Activated T-helper 17 cell treated with anti-CD3 and anti-CD28 coated beads, Interleukin-2, amount 50 U/mL, for 72 hours (primary cell): ENCODE measurements at places on chromosomes 3 and 15.

DNA sequence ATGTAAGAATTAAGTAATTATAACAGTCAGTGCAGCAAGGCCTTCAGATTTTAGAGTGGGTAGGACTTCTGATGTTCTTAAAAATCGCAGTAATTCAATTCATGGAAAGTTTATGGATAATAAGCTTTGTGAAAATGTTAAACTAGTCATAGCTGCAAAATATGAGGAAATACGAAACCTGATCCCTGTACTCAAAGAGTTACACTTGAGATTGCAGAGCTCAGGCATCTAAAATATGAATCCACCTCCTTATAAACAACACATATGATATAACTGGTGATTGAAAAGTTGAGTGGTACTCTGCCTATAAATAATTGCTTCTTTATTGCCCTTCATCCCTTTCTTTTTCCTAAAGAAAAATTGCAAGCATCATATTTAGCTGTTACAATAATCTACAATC is 473.3 kb downstream of the OTOL1 start:
- no peak overlapping the region for H3K27ac ChIP-seq
- ATAC-seq, result no peak
- no peaks in the 10 kb centered on the region for H3K36me3 ChIP-seq
- no peaks in the 10 kb centered on the region for H3K4me1 ChIP-seq
- H3K4me3 ChIP-seq, result no peak overlapping the region
- no peaks in the 10 kb centered on the region for H3K27me3 ChIP-seq

- peak overlapping the region; percentile 63 for H3K27ac ChIP-seq
- H3K27me3 ChIP-seq, result no peaks in the 10 kb centered on the region
- H3K4me3 ChIP-seq, result peak overlapping the region; percentile 58
Measured at GRCh38 chr3:32973982-32974381, 22.5 kb downstream of the CCR4 start.

GRCh38 chr3:194615226-194615625 is 18.0 kb downstream of the TMEM44 start:
- no peaks in the 10 kb centered on the region for H3K27me3 ChIP-seq
- no peak overlapping the region for H3K27ac ChIP-seq
- H3K4me3 ChIP-seq, result no peak overlapping the region
- H3K4me1 ChIP-seq, result peaks cover 4% of the 10 kb centered on the region

GRCh38 chr3:50320853-50321335 is 1.7 kb downstream of the HYAL2 start:
- peak overlapping the region; percentile 87 for H3K27ac ChIP-seq
- H3K36me3 ChIP-seq, result peaks cover 11% of the 10 kb centered on the region
- peak overlapping the region; percentile 88 for H3K4me3 ChIP-seq
- H3K27me3 ChIP-seq, result no peaks in the 10 kb centered on the region

DNA sequence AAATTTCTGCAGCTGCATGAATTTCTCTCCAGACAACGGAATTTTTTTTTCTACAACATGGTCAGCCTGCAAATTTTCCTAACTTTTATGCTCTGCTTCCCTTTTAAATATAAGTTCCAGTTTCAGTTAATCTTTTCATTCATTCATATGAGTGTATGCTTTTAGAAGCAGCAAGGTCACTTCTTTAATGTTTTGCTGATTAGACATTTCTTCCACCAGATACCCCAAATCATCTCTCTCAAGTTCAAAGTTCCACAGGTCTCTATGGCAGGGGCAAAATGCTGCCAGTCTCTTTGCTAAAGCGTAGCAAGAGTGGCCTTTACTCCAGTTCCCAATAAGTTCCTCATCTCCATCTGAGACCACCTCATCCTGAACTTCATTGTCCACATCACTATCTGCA is 205.6 kb upstream of the GRM7 start:
- no peaks in the 10 kb centered on the region for H3K27me3 ChIP-seq
- ATAC-seq, result no peak
- no peak overlapping the region for H3K4me3 ChIP-seq
- no peak overlapping the region for H3K27ac ChIP-seq

DNA sequence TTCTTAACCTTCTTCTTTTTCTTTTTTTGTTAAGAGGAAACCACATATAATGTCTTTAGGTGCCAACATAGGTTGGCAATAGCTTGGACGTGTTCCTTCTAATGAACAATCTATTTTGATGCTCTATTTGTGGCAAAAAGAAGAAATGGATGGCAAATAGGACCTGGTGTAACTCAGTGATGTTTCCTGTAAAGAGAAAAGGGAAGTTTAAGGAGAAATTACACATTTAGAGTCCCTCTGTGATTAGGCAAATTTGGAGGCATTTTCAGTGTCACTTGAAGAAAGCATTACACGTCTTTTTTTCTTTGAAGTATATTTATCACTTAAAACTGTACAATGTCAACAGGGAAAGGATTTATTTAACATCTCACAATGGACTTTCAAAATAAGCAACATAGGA is 327.1 kb downstream of the ZIC1 start:
- H3K36me3 ChIP-seq, result no peaks in the 10 kb centered on the region
- no peaks in the 10 kb centered on the region for H3K4me1 ChIP-seq
- no peak for ATAC-seq

DNA sequence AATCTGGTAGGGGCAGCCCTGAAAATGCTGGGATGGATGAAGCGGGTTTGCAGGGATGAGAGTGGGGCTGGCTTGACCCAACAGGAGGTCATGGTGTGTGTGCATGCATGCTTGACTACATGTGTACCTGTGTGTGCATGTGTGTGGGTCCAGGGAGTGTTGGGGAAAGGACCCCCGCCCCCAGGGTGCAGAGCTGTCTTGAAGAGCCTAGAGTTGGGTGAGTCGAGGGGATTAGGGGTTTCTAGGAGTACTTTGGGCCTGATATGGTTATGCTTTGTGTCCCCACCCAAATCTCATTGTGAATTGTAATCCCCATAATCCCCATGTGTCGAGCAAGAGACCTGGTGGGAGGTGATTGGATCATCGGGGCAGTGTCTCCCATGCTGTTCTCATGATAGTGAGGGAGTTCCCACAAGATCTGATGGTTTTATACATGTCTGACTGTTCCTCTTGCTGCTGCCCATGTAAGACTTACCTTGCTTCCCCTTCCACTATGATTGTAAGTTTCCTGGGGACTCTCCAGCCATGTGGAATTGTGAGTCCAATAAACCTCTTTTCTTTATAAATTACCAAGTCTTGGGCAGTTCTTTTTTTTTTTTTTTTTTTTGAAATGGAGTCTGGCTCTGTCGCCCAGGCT is 5.2 kb upstream of the LCTL start:
- no peak overlapping the region for H3K27ac ChIP-seq
- H3K4me1 ChIP-seq, result no peaks in the 10 kb centered on the region
- H3K27me3 ChIP-seq, result no peaks in the 10 kb centered on the region

DNA sequence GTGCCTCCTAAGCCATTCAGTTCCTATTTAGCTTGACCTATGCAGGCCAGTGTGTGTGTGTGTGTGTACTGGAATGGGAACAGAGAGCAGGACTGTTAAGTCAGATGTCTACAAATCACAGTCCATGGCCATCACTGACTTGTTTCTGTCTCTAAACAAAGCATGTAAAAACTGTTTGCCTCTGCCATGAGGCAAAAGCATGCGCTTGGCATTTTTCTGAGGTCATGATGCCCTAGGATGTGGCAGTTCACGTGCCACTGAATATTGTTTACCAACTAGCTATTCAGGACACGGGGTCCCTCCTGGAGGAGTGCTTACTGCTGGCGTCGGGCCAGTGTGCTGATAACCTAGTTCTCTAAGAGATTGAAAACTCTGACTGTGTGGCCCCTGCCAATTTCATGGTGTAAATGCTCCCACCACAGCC is 8.2 kb upstream of the ATP13A3 start:
- peaks cover 35% of the 10 kb centered on the region for H3K4me1 ChIP-seq
- peaks cover 13% of the 10 kb centered on the region for H3K36me3 ChIP-seq
- no peak overlapping the region for H3K4me3 ChIP-seq
- no peak overlapping the region for H3K27ac ChIP-seq
- H3K27me3 ChIP-seq, result no peaks in the 10 kb centered on the region
- ATAC-seq, result no peak

- no peaks in the 10 kb centered on the region for H3K4me1 ChIP-seq
- H3K27ac ChIP-seq, result no peak overlapping the region
- ATAC-seq, result no peak
- H3K36me3 ChIP-seq, result no peaks in the 10 kb centered on the region
Measured at GRCh38 chr3:185852635-185853034, 27.8 kb upstream of the IGF2BP2 start.

- peaks cover 28% of the 10 kb centered on the region for H3K36me3 ChIP-seq
- peak overlapping the region; percentile 42 for H3K4me3 ChIP-seq
- peaks cover 33% of the 10 kb centered on the region for H3K4me1 ChIP-seq
- H3K27ac ChIP-seq, result peak overlapping the region; percentile 86
- no peaks in the 10 kb centered on the region for H3K27me3 ChIP-seq
Measured at GRCh38 chr3:45987368-45988291, 8.0 kb downstream of the FYCO1 start.

GRCh38 chr3:57919987-57920386 is 88.2 kb upstream of the FLNB start:
- ATAC-seq, result no peak
- H3K27ac ChIP-seq, result no peak overlapping the region
- no peaks in the 10 kb centered on the region for H3K27me3 ChIP-seq
- H3K4me3 ChIP-seq, result no peak overlapping the region

- ATAC-seq, result no peak
- H3K4me1 ChIP-seq, result no peaks in the 10 kb centered on the region
- no peak overlapping the region for H3K27ac ChIP-seq
- no peaks in the 10 kb centered on the region for H3K36me3 ChIP-seq
- H3K4me3 ChIP-seq, result no peak overlapping the region
Measured at GRCh38 chr3:63497641-63498040, 154.8 kb upstream of the SNTN start.

- H3K27me3 ChIP-seq, result no peaks in the 10 kb centered on the region
- ATAC-seq, result no peak
- H3K36me3 ChIP-seq, result no peaks in the 10 kb centered on the region
- no peak overlapping the region for H3K4me3 ChIP-seq
- H3K27ac ChIP-seq, result no peak overlapping the region
- H3K4me1 ChIP-seq, result no peaks in the 10 kb centered on the region
Measured at GRCh38 chr3:176595307-176595706, 602.0 kb downstream of the TBL1XR1 start.

- peaks cover 17% of the 10 kb centered on the region for H3K36me3 ChIP-seq
- H3K4me3 ChIP-seq, result no peak overlapping the region
- ATAC-seq, result peak; percentile 7
- no peaks in the 10 kb centered on the region for H3K4me1 ChIP-seq
- H3K27ac ChIP-seq, result peak overlapping the region; percentile 68
- no peaks in the 10 kb centered on the region for H3K27me3 ChIP-seq
Measured at GRCh38 chr15:40289140-40289775, 6.4 kb upstream of the ANKRD63 start.

DNA sequence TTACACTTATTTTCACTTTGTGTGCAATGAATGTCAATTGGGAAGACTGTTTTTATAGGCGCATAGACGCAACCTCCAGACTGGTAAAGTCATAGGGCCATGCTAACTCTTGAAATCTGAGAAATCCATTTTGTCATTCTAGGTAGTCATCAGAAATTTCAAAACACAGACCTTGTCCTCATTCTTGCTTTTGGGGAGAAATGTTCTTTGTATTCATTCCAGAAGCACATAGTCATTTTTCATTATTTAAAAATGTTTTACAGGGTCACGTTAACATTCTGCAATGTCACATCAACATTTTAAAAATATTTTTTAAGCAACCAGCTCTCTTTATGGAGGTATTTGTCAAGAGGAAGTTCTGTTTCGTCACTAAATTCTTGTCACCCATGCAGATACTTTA is 898.4 kb downstream of the PDCD6IP start:
- H3K27me3 ChIP-seq, result no peaks in the 10 kb centered on the region

DNA sequence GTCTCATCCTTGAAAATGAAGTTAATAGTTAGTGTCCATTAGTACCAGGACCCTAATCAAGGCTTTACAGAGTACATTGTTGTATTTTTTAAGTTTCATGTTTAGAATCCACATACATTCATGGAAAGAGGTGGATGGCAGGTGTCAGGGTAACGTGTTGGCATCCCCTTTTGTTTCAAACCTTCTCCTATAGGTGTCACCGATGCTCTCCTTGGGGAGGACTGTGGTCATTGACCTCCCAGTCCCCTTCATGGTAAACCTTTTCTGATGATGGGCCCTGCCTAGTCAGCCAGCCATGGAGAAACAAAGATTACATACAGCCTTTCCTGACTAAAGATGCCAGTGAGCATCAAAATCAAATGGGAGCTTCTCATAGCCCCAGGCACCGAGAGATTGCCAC is 574.8 kb downstream of the AGBL1 start:
- H3K27ac ChIP-seq, result peak overlapping the region; percentile 85
- H3K4me1 ChIP-seq, result peaks cover 51% of the 10 kb centered on the region
- no peaks in the 10 kb centered on the region for H3K27me3 ChIP-seq
- ATAC-seq, result no peak
- no peaks in the 10 kb centered on the region for H3K36me3 ChIP-seq
- H3K4me3 ChIP-seq, result no peak overlapping the region

DNA sequence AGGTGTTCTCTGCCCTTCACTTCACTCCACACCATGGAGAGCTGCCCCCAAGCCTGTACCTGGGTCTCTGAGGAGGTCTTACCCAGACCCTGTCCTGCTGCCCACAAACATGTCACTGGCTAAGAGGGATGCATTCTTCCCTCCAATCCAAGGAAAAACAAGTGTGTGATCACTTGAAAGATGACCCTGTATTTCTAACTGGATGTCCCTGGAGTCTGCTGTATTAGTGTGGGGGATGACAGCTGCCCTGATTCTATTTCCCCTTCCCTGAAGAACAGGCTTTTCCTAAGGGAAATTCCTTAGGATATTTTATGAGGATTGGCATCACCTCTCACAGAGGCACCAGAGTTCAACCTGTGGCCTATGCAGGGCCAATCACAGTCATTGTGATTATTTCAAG is 55.0 kb upstream of the GATA2 start:
- H3K27me3 ChIP-seq, result peaks cover 19% of the 10 kb centered on the region
- no peak overlapping the region for H3K27ac ChIP-seq
- H3K36me3 ChIP-seq, result no peaks in the 10 kb centered on the region
- ATAC-seq, result no peak
- no peak overlapping the region for H3K4me3 ChIP-seq
- H3K4me1 ChIP-seq, result no peaks in the 10 kb centered on the region

GRCh38 chr15:31321418-31321817 is 5.2 kb upstream of the KLF13 start:
- H3K27ac ChIP-seq, result no peak overlapping the region
- ATAC-seq, result no peak
- no peaks in the 10 kb centered on the region for H3K27me3 ChIP-seq
- H3K36me3 ChIP-seq, result no peaks in the 10 kb centered on the region
- H3K4me3 ChIP-seq, result no peak overlapping the region

DNA sequence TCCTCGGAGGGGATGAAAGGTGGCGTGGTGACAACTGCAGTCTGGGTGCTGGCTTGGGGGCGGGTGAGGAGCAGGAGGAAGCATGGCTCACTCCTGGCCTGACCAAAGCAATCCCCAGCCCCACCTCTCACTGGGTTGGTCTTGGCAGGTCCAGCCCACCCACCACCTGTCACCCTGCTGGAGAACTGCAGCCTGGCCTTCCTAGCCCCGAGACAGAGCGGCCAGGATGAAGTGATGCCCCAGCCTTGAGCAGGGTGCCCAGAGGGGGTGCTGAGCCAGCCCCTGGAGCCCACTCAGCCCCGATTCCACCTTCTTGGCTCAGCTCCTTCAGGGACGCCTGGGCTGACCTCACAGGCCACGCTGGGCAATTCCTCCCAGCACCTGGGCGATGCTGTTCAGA is 89.9 kb downstream of the IQSEC1 start:
- peaks cover 30% of the 10 kb centered on the region for H3K4me1 ChIP-seq
- H3K4me3 ChIP-seq, result no peak overlapping the region
- peak; percentile 26 for ATAC-seq
- no peak overlapping the region for H3K27ac ChIP-seq
- no peaks in the 10 kb centered on the region for H3K27me3 ChIP-seq
- peaks cover 24% of the 10 kb centered on the region for H3K36me3 ChIP-seq

- H3K27ac ChIP-seq, result no peak overlapping the region
- ATAC-seq, result no peak
- H3K4me3 ChIP-seq, result no peak overlapping the region
Measured at GRCh38 chr3:165778891-165779290, 58.3 kb downstream of the BCHE start.

- H3K27ac ChIP-seq, result no peak overlapping the region
- no peaks in the 10 kb centered on the region for H3K36me3 ChIP-seq
- no peak for ATAC-seq
- H3K4me1 ChIP-seq, result no peaks in the 10 kb centered on the region
Measured at GRCh38 chr3:154152741-154153140, 31.6 kb downstream of the ARHGEF26 start.
